ENCODE measurements at places on chromosomes 7 and 10.

- DNase-seq, result no peak
These were observed 13.0 kb downstream of the BRAF start for GRCh38 chr7:140911746-140912145.

- DNase-seq, result no peak
These were observed 163.5 kb upstream of the AGK start for GRCh38 chr7:141387521-141388217.

- no peak for DNase-seq
These were observed 79.1 kb upstream of the RHOBTB1 start for GRCh38 chr10:61023053-61023452.

GRCh38 chr7:68754414-68754813, 843.9 kb upstream of the AUTS2 start:
- DNase-seq, result no peak

GRCh38 chr10:97849687-97850402, at the start of gene GOLGA7B:
Gene GOLGA7B, plus strand, starts transcription at chr10:97849843. Its CDS starts 461 bp downstream, at chr10:97850304.
- peak; percentile 65 for DNase-seq

DNA sequence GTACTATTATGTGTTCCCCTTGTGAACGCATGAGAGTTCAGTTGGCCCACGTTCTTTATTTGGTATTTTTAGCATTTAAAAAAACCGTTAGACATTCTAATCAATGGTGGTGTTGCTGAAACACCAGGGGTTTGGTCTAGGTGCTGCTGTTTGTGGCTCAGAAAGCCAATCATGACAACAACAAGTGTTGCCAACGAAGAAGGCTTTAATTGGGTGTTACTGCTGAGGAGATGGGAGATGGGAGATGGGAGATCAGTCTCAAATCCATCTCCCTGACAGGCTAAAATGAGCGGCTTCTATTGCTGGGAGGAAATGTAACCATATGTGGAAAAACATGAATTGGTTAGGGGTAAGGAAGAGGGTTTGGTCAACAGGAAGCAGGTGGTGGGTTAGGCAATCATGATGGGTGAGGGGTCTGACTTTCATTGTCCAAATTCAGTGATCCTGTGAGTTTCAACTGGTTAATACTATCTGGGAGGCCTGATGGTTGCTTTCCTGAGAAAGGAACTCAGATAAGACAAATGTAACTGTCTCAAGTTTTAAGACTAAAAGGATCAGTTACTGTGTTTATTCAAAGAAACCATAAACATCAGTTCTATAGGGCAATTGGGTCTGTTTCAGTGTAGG, 4.6 kb upstream of the ZNF425 start:
- DNase-seq, result no peak

- DNase-seq, result no peak
These were observed 740 bp downstream of the GALNT11 start for GRCh38 chr7:152025937-152026890.

DNA sequence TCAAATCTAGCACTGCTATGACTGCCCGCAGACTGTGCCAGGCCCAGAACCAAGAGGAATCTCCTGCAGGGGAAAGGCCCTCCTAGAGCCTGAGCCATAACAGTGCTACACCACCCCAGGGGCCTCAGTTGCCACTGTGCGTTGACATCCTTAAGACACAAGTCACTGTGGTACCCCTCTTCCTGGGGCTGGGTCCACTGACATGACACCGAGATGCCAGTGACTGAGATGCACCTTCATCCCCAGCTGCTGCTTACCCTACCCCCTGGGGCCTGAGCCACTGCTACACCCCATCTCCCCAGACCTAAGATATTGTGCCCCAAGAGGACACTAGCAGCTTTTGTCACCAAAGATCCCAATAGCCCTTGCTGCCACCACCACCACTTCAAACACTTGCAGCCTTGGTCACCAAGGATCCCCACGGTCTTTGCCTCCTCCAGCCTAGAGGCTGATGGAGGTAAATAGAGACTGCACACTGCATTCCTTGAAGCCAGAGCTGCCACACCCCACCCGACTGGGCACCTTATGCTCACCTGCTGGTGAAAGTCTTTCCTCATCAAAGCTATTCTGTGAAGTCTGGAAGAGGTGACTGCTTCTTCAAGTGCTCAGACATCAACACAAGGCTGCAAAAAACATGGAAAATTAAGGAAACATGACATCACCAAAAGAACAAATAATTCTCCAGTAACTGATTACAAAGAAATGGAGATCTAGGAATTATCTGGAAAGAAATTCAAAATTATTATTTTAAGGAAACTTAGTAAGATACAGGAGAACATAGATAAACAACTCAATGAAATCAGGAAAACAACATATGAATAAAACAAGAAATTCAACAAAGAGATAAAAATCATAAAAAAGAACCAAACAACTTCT, 40.4 kb upstream of the SHH start:
- DNase-seq, result no peak

DNA sequence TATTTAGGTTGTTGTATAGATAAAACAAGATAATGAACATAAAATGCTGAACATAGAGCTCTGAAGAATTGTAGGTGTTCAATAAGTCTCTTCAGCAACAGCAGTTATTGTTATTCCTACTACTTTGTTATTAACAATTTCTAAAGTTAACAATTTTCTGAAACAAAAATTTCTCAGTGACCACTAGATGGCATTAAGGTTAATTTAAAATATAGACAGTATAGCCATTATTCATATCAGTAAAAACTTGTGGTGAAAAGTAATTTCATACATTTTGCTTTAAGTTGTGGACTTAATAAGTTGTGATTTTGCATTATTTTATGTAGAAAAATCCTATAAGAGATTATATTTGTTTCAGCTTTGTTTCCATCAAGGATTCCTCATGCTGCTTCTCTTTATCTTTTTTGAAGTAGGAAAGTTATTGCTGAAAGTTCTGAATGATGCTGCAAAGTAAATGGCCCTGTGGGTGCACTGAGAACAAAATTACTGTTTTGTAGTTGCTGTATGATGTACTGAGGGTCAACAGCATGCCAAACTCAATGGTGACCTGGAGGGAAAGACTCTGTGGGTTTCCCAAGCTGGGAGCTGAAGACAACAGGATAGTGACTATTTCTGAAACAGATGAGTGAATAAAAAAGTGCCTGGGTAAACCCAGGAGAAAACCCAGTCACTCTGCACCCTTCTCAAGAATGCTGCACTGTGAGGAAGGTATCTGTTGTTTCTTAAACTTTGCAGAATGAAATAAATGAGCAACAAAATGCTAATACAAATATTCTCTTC, 253.6 kb downstream of the KIF20B start:
- no peak for DNase-seq

DNA sequence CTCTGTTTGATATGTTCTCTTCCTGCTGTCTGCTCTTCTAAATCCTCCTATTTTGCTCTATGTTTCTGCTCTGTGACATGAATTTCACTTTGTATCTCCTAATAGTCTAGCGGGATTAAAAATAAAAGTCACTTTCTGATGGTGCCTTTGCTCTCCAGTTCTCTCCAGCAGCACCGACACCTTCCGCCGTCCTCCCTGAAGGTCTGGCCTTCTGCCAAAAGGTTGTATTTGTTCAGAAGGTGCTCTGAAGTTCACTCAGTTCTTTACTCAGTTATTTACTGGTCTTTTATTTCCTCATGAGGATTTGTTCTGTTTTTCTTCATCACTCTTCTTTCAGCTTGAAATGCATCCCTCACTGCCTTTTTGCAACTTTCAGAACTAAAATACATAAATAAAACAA, 11.2 kb upstream of the EPHA1 start:
- peak; percentile 75 for DNase-seq

DNA sequence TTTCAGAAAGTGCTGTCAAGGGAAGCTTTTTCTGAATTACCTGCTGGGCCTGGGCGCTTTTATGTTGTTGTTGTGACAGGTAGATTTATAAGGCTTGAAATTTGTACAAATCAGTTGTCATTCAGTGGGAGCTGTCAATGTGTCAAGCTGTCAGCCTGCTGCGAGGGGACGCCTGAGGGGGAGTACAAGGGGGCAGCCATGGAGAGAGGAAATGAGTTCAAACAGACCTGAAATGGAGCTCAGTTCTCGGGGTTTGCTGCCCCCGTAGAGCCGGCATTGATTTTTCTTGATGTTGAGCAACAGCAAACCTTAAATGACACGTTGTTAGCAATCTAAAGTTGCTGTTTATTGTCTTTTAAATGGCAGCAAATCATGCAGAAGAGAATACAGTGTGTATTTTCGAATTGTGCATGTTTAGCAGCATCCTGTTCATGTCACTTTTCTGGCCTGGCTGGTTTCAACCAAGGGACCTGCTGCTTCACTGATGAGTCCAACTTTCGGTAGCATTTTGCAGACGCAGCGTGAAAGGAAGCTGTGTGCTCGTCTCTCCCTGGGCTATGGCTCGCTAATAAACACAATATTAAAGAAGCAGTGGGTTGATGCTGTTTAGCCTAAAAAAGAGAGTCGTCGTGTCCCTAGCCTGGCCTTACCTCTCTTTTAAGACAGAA, 166.5 kb downstream of the LRMDA start:
- DNase-seq, result no peak

DNA sequence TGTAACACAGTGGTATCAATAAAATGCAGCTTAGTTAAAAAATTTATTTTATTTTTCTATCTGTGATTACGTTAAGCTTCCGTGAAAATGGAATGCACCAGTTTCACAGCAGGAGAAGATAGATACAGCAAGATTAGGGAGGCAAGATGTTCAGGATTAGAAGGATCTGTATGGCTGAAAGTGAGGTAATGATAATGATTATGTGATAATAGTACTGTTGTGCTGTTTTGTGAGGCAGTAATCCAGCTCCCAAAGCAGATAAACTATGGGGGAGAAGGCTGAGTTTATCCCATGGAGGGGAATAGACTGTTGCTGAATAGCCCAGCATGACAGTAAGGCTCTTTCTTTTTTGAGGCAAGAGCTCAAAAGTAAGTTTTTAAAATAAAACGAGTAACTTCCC, 216.1 kb upstream of the PRPS1L1 start:
- DNase-seq, result no peak

DNA sequence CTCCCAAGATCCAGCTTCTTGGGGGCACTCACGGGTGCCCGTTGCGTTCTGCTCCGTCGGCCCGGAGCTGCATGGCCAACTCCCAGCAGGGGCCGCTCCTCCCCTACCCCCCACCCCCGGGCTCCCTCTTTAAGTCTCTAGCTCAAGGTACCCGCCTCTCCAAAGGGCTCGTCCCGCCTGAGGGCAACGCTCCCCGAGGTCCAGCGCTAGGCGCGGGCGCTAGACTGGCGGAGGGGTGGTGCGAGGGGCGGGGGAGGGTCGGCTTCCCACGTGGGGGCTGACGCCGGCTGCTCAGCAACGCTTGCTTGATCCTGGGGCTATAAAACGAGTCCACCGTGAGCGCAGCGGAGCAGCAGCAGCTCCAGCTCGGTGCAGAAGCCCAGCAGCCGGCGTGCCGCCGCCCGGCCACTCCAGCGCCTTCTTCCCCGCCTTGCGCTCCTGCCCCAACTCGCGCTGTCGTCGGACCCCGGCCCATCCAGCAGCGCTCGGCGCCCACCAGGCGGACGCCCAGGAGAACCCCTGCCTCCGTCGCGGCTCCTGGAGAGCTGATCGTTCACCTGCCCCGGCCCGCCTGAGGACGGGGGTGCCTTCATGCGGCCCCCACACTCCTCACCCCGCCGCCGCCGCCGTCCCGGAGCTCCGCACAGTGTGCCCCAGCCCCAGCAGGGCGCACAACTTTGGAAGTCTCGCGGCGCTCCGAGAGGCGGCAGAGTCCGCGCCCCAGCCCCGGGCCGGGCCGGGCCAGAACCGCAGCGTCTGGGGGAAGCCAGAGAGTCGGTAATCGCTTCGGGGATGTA, at the start of gene ADRA2A:
Gene ADRA2A, plus strand, starts transcription at position 348 of the 797 bp plus-strand sequence. CDS start 968 bp downstream, outside the sequence.
- DNase-seq, result peak; percentile 30

DNA sequence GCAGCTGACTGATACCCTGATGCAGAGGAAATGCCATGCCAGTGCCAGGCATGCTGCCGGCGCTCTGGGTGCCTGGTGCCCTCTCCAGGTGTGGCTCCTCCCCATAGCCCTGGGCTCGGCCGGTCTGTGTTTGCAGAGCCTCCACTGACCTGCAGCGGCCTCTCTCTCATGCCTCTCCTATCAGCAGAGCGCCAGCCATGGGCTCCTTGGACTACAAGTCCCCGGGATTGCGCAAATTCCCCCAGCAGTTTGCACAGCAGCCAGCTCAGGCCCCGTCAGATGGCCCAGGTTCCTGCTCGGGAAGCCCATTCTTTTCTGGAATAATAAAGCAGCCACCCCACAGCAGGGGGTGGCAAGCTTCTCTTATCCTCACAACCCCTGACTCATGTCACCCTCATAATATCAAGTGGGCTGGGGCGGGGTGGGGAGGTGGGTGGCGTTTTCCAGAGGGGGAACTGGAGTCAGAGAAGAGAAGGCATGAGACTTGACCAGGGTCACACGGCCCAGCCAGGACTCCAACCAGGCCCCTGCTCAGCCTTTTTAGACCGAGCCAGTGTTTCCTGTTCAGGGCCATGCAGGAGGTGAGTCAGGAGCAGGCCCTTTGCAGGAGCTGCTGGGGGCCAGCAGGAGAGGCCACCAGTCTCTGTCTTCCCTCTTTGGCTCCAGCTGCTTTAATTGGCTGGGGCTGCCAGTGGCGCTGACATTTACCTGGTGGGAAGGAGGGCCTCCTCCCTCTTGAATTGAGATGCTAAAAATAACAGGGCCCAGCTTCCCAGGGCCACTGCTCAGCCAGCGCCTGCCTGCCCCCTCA, 58.6 kb downstream of the ZMIZ1 start:
- peak; percentile 67 for DNase-seq

DNA sequence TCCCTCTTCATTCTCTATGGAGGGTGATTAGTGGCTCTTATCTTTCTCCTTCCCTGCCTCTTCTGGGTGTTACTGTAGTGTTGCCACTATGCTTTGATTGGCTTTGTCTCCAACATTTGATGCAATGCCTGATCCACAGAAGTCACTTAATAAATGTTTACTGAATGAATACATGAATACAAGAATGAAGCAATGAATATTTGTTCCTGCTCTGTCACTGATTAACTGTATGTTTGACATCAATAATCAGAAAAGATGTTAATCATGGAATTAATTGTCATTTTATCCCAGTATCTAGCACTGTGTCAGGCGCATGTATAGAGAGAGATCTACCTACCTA, 4.3 kb downstream of the ANK3 start:
- DNase-seq, result no peak

GRCh38 chr7:151871904-151872303, 5.0 kb downstream of the PRKAG2 start:
- no peak for DNase-seq

DNA sequence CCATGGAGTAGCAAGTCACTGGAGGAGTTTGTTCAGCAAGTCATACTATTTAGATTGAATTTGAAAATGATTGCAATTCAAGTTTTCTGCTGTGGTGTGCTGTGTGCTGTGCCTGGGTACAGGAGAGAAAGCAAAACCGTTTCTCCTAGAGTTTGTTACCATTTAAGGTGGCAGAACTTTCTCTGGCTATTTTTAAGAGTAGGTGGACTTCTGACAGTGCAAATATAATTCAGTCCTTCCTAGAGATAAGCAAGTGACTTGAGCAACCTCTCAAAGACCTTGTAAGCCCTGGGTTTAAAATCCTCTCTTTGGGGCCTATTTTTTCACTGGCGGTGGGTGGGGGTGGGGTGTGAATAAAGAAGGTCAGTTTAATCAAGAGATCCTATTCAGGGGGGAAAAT, 42.9 kb upstream of the FGL2 start:
- DNase-seq, result no peak

GRCh38 chr10:125625586-125625985, 57.4 kb downstream of the TEX36 start:
- no peak for DNase-seq

GRCh38 chr7:69430384-69431021, 167.8 kb upstream of the AUTS2 start:
- DNase-seq, result peak; percentile 36
